ENCODE measurements at places on chromosomes 16 and 17. TPM values are rescaled to one million over a fixed set of nuclear protein-coding genes. Genes with fewer than 3 reads are reported as not detected.

Gene PMFBP1
- total RNA-seq: not detected

Gene KRT40
- not detected for total RNA-seq

Gene SOCS1
- total RNA-seq: 8.1 TPM

- DNase-seq: no peak
- no peak overlapping the region for H3K27ac ChIP-seq
- peaks cover 5% of the 10 kb centered on the region for H3K27me3 ChIP-seq
- no peaks in the 10 kb centered on the region for H3K4me1 ChIP-seq
Measured at GRCh38 chr17:56521414-56522141, 71.9 kb upstream of the NOG start.

DNA sequence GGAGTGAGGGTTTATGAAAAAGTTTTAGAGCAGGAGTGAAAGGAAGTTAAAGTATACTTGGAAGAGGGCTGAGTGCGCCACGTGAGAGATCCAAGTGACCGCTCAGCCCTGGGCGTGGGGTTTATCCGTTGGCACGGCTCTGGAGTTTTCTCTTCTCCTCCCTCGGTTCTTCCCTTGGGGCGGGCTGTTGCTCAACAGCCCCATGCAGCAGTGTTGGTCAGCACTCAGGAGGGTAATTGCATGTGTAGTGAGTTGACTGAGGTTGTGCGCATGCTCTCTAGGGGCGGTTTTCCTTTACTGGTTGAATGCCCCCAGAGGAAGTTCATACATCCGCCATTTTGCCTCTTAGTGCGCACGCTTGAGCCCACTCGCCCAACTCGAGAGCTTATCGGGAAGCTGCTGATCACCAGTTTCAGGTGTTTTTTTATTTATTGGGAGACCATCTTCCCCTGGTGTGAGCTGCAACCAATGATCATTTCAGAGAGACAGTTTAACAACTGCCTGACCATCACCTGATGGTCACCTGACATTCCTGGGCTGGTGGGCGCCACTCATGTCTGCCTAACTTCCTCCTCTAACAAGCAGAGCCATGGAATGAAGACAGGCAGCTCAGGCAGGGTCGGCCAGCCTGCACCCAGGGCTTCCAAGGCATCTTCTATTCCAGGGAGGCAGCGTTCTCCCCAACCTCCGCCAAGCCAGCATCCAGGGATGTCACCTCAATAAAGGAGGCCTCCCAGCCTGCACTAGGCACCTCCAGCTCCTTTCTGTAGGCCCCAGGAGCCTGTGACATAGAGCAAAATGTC is 41.3 kb upstream of the DNAH17 start:
- peaks cover 31% of the 10 kb centered on the region for H3K27me3 ChIP-seq
- no peak overlapping the region for H3K4me3 ChIP-seq
- no peaks in the 10 kb centered on the region for H3K36me3 ChIP-seq
- no peak overlapping the region for H3K27ac ChIP-seq
- H3K4me1 ChIP-seq: no peaks in the 10 kb centered on the region

DNA sequence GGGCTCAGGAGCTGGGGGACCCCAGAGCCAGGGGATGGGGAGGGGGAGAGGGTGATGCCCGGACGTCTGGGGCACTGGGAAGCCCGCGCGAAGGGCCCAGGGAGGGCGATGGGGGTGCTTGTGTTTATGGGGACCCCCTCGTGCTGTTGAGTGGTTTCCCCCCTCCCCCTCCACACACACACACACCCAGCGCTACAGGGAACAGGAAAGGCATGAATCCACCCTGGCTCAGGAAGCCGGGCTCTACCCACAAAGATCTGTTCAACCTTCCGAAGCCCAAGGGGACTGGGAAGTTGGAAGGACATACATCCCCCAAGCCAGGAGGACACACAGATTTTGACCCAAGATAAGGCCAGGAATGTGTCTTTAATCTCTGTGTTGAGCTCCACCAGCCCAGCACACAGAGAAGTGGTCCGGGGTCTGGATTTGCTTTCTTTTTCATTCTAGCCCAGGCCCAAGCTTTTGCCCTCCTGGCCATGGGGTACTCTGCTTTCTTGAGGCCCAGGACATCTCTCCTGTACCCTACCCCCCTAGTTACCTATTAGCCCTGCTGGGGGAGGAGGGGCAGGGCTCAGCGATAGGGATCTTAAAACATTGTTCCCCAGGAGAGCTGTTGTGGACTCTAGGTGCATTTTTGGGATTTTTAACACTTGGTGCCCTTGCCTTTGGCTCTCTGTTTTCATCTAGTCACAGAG is 1.2 kb downstream of the UBALD2 start:
- peak overlapping the region; percentile 98 for H3K4me3 ChIP-seq
- H3K36me3 ChIP-seq: peaks cover 49% of the 10 kb centered on the region
- no peak for DNase-seq
- H3K27me3 ChIP-seq: no peaks in the 10 kb centered on the region
- peaks cover 59% of the 10 kb centered on the region for H3K4me1 ChIP-seq
- H3K27ac ChIP-seq: peak overlapping the region; percentile 92

DNA sequence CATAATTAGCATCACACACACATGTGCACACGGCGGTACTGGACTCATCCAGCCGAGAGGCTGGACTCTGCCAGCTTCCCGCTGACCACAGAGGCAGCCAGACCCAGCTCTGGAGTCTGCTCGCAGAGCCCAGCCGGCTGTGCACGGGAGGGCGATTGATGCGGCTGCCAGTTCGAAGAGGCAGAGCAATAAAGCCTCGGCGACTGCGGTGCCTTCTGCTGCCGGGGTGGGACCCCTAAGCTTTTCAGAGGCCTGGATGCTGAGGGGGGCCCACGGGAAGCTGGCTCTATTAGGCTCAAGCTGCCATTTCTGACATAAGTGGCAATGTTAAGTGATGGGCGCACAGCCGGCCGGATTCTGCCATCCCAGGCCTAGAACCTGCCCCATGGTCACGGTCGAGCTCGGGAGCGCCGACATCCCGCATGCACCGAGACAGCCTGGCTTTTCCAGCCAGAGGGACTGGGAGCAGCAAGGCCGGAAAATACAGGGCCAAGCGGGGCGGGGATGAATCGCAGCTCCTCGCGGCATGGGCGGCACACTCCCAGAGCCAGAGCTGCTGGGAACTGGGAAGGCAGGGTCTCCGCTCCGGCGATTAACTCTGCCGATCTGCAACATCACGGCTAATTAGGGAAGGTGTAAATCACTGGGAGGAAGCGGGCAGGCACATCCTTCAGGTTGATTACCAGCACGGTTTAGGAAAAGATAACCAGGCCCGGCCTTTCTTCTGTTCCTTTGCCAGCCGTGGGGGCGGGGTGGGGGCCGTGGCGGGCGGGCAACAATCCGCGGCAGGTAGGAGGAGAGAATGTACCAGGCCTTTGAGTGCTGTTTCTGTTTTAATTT is 57.7 kb downstream of the TBC1D16 start:
- H3K4me1 ChIP-seq: peaks cover 16% of the 10 kb centered on the region
- H3K36me3 ChIP-seq: peaks cover 5% of the 10 kb centered on the region

- no peaks in the 10 kb centered on the region for H3K36me3 ChIP-seq
- DNase-seq: no peak
- H3K4me1 ChIP-seq: no peaks in the 10 kb centered on the region
- H3K27ac ChIP-seq: no peak overlapping the region
Measured at GRCh38 chr17:66915792-66916191, 48.7 kb upstream of the CACNG4 start.

GRCh38 chr17:45093444-45094110 is 32.5 kb downstream of the NMT1 start:
- no peak for DNase-seq
- no peak overlapping the region for H3K4me3 ChIP-seq
- peak overlapping the region; percentile 54 for H3K27ac ChIP-seq
- peaks cover 90% of the 10 kb centered on the region for H3K36me3 ChIP-seq

GRCh38 chr17:76485569-76485968 is 15.7 kb downstream of the RHBDF2 start:
- H3K27me3 ChIP-seq: no peaks in the 10 kb centered on the region
- no peaks in the 10 kb centered on the region for H3K36me3 ChIP-seq
- H3K27ac ChIP-seq: no peak overlapping the region
- peaks cover 8% of the 10 kb centered on the region for H3K4me1 ChIP-seq
- no peak overlapping the region for H3K4me3 ChIP-seq
- no peak for DNase-seq

- H3K4me3 ChIP-seq: no peak overlapping the region
- no peak for DNase-seq
- H3K27me3 ChIP-seq: no peaks in the 10 kb centered on the region
- peaks cover 10% of the 10 kb centered on the region for H3K4me1 ChIP-seq
- no peaks in the 10 kb centered on the region for H3K36me3 ChIP-seq
Measured at GRCh38 chr17:40956401-40957254, 10.1 kb downstream of the KRT39 start.

- DNase-seq: no peak
- H3K4me3 ChIP-seq: no peak overlapping the region
- H3K27me3 ChIP-seq: no peaks in the 10 kb centered on the region
- no peak overlapping the region for H3K27ac ChIP-seq
- H3K36me3 ChIP-seq: no peaks in the 10 kb centered on the region
Measured at GRCh38 chr16:51710186-51710585, 559.1 kb upstream of the SALL1 start.
